ENCODE measurements at places on chromosomes 7 and 10.

GRCh38 chr10:34291466-34292193, 523.5 kb downstream of the PARD3 start:
- no peak overlapping the region for H3K27ac ChIP-seq
- H3K36me3 ChIP-seq = no peaks in the 10 kb centered on the region
- H3K4me3 ChIP-seq = no peak overlapping the region
- peaks cover 4% of the 10 kb centered on the region for H3K4me1 ChIP-seq

GRCh38 chr7:44959433-44959951, 19.3 kb downstream of the MYO1G start:
- H3K27me3 ChIP-seq = no peaks in the 10 kb centered on the region
- peak; percentile 38 for DNase-seq
- peaks cover 10% of the 10 kb centered on the region for H3K4me1 ChIP-seq
- no peak overlapping the region for H3K4me3 ChIP-seq
- no peak overlapping the region for H3K27ac ChIP-seq
- no peaks in the 10 kb centered on the region for H3K36me3 ChIP-seq

- peaks cover 14% of the 10 kb centered on the region for H3K4me1 ChIP-seq
- no peak for DNase-seq
- peaks cover 23% of the 10 kb centered on the region for H3K27me3 ChIP-seq
- H3K36me3 ChIP-seq = no peaks in the 10 kb centered on the region
- no peak overlapping the region for H3K27ac ChIP-seq
- no peak overlapping the region for H3K4me3 ChIP-seq
Measured at GRCh38 chr7:146119002-146119401, 2.4 kb downstream of the CNTNAP2 start.

- no peak overlapping the region for H3K27ac ChIP-seq
- no peak for DNase-seq
- no peaks in the 10 kb centered on the region for H3K36me3 ChIP-seq
- no peaks in the 10 kb centered on the region for H3K27me3 ChIP-seq
- peaks cover 50% of the 10 kb centered on the region for H3K4me1 ChIP-seq
Measured at GRCh38 chr7:2512713-2513112, 6.9 kb upstream of the LFNG start.

DNA sequence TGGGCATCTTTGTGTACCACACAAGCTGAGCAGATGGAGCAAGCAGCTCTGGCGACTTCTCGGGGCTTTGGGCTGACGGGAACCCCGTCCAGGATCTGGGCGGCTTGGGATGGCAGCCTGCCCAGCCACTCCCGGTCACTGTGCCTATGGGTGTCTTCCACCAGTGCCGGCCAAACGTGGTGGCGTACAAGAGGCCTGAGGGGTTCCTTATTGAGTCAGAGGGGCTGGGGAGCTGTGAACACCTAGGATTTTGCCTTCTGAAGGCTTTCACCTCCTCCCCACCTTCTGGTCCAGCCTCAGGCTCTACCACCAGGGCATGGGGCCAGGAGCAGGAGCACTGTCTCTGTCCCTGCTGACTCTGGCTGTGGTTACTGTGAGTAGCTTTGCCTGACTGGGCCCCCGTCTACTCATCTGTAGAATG, 71.8 kb upstream of the PPIF start:
- H3K27me3 ChIP-seq = no peaks in the 10 kb centered on the region
- H3K4me1 ChIP-seq = peaks cover 58% of the 10 kb centered on the region
- DNase-seq = peak; percentile 82
- H3K27ac ChIP-seq = peak overlapping the region; percentile 89

DNA sequence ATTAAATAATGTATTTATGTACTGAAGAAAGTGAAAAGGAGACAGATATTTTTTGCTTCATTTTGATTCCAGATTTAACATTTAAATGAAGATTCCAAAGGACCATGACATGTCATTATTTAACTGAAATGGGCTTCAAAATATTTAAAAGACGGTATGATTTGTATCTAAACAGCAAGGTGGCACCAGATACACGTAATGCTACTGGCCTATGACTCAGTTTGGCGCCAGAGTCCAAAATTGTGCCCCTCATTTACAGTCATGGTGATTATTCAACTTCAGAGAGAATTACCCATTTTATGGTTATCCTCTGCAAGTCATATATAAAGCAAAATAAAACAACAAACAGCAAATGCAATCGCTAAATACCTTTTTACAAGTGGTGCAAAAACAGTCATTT, 94.5 kb downstream of the ETV1 start:
- no peaks in the 10 kb centered on the region for H3K4me1 ChIP-seq
- H3K4me3 ChIP-seq = no peak overlapping the region
- H3K27ac ChIP-seq = no peak overlapping the region
- no peaks in the 10 kb centered on the region for H3K27me3 ChIP-seq
- DNase-seq = no peak
- H3K36me3 ChIP-seq = no peaks in the 10 kb centered on the region

DNA sequence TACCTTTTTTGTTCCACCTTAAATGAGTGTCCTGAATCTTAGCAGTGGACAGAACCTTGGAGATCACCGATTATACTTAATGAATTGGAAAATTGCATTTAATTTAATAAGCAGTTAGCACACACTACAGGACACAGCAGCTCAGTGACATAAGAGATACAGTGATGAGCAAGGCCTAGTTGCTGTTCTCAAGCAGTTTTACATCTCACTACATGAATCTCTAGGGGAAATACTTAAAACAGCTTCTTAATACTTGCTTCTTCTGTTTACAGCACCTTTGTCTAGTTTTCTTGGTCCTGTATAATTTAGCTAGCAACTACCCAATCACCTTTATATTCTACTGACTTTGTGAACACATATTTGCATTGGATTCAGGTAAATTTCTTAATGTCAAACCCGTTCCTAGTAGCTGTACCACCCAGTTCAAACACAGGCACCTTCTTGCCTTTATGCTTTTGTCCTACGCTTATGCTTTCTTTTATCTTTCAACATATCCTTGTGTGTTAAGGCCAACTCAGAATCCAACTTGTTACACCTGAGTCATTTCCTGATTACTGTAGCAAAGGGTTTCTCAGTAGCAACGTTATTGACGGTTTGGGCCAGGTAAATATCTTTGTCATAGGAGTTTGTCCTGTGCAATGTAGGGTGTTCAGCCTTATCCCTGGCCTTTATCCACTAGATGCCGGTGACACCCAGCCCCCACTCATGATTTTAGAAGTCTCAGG, 1.8 kb downstream of the STAM start:
- H3K4me3 ChIP-seq = peak overlapping the region; percentile 92
- no peak for DNase-seq
- peaks cover 41% of the 10 kb centered on the region for H3K4me1 ChIP-seq
- H3K27ac ChIP-seq = no peak overlapping the region

DNA sequence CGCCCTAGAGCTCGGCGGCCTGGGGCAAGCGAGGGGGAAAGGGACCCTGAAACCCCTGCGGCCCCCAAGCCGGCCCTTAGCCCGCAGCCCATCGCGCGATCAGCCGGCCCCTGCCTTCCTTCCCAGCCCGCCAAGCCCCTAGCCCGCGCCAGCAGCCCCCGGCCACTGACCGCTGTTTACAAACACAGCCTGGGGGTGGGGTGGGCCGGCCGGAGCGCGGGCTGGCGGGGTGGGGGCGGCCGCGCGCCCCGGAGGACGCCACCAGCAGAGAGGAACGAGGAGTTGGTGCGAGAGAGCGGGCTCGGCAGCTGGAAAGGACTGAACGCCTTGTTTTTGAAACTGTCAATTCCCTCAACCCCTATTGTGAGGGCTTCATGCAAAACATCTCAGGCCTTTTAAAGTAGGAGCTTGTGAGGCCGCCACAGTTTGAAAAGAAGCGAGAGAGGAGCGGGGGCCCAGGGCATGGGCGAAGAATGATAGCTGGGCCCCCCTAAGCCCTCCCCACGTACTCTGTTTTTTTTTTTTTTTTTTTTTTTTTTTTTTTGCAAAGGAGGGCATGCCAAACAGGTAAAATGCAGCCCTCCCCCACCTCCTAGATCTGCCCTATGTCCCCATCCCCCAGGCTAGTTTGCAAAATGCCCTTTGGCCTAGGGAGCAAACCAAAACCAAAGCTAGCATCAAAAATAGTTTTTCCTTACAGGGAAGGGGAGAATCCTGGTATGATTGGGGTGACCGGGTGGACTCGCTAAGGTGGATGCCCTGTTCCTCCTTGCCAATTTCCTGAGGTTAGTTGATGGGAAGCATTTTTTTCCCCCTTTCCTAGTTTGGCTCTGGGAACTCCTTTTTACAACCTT, 15.0 kb downstream of the SKIDA1 start:
- H3K27ac ChIP-seq = no peak overlapping the region
- peak overlapping the region; percentile 36 for H3K4me3 ChIP-seq
- no peaks in the 10 kb centered on the region for H3K36me3 ChIP-seq
- no peak for DNase-seq
- H3K27me3 ChIP-seq = no peaks in the 10 kb centered on the region
- H3K4me1 ChIP-seq = peaks cover 1% of the 10 kb centered on the region

GRCh38 chr10:1102416-1102815, 46.2 kb downstream of the WDR37 start:
- H3K4me1 ChIP-seq = no peaks in the 10 kb centered on the region
- peak; percentile 20 for DNase-seq
- no peak overlapping the region for H3K27ac ChIP-seq
- H3K4me3 ChIP-seq = no peak overlapping the region
- H3K36me3 ChIP-seq = peaks cover 84% of the 10 kb centered on the region

- peaks cover 4% of the 10 kb centered on the region for H3K27me3 ChIP-seq
- H3K36me3 ChIP-seq = no peaks in the 10 kb centered on the region
- H3K27ac ChIP-seq = no peak overlapping the region
- no peak for DNase-seq
- no peak overlapping the region for H3K4me3 ChIP-seq
Measured at GRCh38 chr7:142603870-142604448, 145.3 kb upstream of the PRSS1 start.

- H3K27me3 ChIP-seq = no peaks in the 10 kb centered on the region
- H3K36me3 ChIP-seq = no peaks in the 10 kb centered on the region
- DNase-seq = no peak
- no peak overlapping the region for H3K4me3 ChIP-seq
- H3K4me1 ChIP-seq = peaks cover 19% of the 10 kb centered on the region
Measured at GRCh38 chr10:22633106-22633505, 81.3 kb downstream of the PIP4K2A start.

DNA sequence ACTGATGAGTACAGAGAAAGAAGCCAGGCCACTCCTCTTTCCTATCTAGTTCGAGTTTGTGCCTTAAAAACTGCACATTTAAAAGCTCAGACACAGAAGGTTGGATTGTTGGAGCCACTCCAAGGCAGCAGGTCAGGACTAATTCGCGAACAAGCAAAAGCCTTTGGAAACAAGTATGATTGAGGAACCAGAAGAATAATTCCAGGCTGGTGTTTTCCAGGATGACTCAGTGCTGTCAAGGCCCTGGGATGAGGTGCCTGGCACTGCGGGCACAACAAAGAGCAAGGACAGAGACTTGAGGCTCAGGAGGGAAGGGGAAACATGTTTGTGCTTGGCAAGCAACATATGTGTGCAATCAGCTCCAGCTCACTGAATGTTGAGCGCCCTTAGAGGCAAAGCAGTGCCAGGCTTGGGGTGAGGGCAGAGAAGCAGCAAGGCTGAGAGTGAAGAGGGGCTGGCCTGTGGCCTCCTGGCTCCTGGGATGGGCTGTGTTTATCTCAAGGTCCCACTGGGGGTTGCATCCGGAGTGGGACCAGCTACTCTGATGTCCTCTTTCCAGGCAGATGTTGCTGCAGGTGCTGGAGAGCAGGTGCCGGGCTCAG, 44.1 kb downstream of the VSTM4 start:
- H3K27me3 ChIP-seq = no peaks in the 10 kb centered on the region
- H3K27ac ChIP-seq = no peak overlapping the region
- peaks cover 16% of the 10 kb centered on the region for H3K4me1 ChIP-seq
- H3K4me3 ChIP-seq = no peak overlapping the region

GRCh38 chr10:132407243-132407746, 10.3 kb downstream of the PWWP2B start:
- peaks cover 23% of the 10 kb centered on the region for H3K36me3 ChIP-seq
- peaks cover 72% of the 10 kb centered on the region for H3K4me1 ChIP-seq
- no peak for DNase-seq

GRCh38 chr7:78323118-78323517, 524.5 kb downstream of the PHTF2 start:
- H3K4me1 ChIP-seq = peaks cover 2% of the 10 kb centered on the region
- no peaks in the 10 kb centered on the region for H3K36me3 ChIP-seq
- H3K27me3 ChIP-seq = no peaks in the 10 kb centered on the region
- DNase-seq = no peak

DNA sequence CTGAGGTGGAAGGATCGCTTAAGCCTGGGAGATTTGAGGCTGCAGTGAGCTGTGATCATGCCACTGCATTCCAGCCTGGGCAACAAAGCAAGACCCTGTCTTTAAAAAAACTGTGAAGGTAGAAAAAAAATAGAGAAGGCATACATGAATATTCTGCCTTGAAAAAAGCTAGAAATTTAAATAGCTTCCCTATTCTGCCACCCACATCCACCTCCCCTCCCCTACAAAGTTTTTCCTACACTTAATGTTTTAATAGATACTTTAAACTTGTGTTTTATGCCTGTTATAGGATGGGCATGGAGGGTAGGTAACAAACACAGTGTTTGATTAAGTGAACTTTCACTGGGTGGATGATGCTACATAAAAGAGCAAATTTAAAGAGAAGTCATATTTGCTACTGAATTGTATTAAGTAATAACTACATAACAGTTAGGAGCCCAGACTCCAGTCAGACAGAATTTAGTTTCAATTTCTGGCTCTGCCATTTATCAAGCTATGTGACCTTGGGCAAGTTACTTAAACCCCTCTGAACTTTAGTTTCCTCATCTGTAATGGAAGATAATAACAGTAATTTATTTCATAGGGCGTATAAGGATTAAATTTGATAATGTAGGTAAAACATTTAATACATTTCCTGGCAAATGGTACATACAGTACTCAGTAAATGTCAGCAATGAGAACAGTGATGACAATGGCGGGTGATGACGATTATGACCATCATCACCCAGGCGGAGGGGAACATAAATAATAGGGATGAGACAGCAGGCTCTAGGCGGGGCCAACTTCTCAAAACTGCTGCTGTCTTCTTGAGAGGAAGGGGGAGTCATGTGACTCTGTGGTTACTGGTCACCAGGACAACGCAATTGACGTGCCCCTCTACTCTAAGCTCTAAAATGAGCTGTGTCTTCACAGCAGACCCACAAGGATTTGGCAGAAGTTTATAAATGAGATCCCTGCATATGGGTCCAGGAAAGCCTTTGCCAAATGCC, 15.8 kb downstream of the DNMBP start:
- peaks cover 41% of the 10 kb centered on the region for H3K4me1 ChIP-seq
- no peak overlapping the region for H3K27ac ChIP-seq
- no peaks in the 10 kb centered on the region for H3K27me3 ChIP-seq
- DNase-seq = peak; percentile 78
- H3K4me3 ChIP-seq = no peak overlapping the region
- H3K36me3 ChIP-seq = peaks cover 3% of the 10 kb centered on the region
